ENCODE measurements at places on chromosomes 5 and 9.

DNA sequence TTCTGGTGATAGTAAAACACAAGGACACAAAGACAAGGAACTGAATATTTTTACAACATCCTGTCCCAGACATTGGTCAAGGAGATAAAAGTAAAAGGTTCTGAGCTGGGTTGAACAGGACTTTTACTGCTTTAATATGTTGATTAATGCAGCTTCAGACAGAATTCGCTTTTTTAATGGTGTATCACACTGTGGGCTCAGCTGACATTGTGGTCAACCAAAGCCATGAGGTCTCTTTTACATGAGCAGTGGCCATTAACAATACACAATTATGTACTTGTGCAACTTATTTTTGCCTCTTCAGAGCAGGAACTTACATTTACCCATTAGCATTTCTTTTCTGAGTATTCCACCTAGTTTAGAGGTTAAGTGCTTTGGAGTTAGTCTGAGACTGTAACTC is 22.8 kb upstream of the ERBIN start:
- no peak for DNase-seq

DNA sequence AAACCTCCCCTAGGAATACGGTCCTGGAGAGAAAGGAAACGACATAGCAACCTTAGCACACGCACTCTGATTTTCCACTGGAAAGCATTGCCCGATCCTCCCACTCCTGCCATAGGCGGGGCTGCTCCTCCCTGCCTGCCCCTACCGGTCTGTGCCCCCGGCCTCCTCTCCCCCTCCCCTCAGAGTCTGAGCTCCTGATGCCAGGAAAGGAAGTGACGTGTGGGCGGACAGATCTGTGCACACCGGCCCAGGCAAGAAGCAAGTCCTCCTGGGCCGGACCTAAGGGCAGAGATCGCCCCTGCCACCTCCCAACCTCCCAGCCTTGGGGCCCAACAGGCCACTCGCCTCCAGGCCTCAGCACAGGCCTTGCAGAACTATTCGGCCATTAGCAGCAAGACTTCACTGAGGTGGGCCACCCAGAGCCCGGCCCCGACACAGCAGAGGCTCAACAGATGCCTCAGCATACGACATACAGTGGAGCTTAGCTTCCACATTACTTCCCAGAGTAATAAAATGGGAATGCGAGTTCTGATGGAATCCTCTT is 7.2 kb downstream of the NINJ1 start:
- no peak for DNase-seq

DNA sequence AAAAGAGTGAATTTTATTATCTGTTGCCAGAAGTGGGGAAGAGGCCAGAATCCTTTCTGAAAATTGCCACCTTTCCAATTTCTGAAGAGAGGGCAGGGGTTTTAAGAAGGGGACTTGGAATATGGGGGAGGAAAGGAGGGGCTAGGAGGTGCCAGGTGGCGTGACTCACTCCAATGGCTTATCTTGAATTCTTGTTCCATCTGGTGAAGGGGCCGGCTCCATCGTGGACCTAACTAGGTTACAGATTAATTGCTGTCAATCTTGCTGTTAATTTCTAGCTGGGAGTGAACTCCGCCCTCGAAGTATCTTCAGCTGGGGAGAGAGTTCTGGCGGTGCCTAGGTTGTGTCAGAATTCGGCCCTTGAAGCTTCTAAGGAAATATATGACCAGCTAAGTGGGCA is 138.7 kb downstream of the YTHDC2 start:
- no peak for DNase-seq

DNA sequence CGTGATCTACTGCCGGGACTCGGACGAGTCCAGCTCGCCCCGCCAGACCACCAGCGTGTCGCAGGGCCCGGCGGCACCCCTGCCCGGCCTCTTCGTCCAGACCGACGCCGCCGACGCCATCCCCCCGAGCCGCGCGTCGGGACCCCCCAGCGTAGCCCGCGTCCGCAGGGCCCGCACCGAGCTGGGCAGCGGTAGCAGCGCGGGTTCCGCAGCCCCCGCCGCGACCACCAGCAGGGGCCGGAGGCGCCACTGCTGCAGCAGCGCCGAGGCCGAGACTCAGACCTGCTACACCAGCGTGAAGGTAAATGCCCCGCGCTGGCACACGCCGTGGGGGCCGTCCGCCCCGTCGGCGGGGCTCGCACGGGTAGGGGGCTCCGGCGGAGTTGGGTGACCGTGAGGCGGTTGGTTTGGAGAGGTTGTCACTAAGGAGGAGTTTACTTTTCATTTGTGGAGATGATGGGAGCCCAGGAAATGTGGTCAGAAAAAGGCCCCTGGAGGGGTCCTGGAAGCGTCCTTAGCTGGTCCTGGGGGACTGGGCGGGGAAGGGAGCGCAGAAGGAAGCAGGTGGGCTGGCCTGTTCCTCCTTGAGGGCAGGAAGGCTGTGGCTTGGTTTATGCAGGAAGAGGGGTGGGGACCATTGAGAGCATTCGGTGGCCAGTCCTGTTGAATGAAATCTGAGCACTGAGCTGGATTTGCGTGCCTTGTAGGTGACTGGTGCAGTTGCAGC is 647 bp downstream of the PDE8B start:
- no peak for DNase-seq
